ENCODE measurements at places on chromosomes 12 and 14.

- DNase-seq, result no peak
Measured at GRCh38 chr14:54931598-54932340, 29.1 kb upstream of the GCH1 start.

- DNase-seq, result no peak
Measured at GRCh38 chr12:43308776-43309175, 243.2 kb downstream of the ADAMTS20 start.

DNA sequence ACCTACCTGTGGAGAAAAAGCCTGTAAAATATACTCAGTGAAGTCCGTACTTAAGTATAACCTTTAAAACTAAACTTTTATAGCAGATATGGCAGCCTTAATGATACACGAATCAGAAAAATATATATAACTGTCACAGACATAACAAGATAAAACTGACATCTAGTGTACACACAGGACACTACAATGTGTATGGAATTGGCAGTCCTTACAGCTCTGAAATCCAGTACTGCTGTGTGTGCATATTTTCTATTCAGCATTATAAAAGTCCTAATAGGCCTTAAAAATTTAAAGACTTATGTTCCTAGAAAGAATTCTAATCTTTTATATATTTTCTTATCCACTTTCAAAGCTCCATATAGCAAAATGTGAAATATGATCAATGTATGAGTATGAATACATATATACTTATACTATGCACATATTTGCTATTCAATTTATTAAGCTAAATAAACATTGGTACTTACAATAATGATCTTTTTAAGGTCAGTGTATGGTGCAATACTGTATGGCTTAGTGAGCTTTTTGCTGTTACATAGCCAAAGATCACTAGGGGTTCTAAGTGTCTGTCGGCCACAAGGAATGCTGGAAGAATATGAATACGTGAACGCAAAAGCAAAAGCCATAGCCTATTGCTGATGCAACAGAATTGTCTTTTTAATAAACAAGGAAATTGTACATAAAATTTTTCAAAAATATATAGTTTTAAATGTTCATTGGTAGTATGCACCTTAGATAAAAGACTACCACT lies 69.2 kb downstream of the C2CD5 start:
- no peak for DNase-seq

DNA sequence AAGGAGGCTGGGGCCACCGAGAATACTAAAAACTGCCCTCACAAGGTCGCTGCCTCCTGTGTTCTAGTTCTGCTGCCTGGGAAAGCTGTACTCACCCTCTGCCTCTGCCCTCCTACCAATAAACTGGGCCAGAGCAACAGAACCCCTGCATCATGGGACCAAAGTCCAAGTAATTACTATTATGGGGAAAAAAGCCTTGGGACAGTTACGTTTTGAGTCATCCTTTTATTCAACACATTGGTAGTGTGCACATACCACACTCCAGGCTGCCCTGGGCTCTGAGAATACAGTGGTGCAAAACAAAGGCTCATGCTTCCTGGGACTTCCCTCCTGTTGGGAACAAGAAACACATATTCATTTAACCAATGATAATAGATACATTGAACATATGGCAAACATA lies 49.0 kb downstream of the CACNA1C start:
- DNase-seq, result no peak

DNA sequence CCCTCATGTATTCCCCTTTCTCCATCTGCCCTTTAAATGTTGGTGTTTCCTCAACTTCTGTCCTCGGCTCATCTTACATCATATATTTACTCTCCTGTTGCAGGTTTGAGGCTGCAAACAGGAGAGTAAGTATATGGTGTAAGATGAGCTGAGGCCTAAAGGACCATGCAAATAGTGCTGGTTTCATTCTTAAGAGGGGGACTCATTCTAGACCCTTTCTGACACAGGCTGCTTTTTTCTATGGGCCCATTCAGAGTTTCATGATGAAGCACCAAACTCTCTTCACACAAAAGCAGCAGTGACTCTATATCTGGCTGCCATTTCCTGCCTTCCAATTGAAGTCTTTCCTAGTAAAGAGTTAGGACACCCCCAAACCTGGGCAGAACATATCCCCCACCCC lies 218.5 kb downstream of the PHLDA1 start:
- DNase-seq, result no peak

DNA sequence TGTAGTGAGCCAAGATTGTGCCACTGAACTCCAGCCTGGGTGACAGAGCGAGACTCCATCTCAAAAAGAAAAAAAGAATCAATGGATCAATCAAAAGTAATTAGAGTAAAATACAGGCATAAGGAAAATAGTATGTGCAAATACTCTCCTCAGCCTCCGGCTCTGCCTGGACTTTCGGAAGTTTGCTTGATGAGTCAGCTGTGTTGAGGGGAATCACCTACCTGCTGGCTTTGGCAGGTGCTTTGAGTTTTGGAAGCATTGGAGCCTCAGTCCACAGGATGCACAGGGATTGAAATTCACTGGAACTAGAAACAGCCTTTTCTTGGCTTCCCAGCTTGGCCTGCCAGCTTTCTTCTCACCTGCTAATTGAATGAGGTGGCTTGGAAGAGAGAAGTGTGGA lies 268.2 kb downstream of the PCNX1 start:
- DNase-seq, result no peak

- no peak for DNase-seq
Measured at GRCh38 chr12:26493656-26494055, 298.3 kb downstream of the SSPN start.
